ENCODE measurements at places on chromosomes 3 and 15.

GRCh38 chr3:187293516-187294430, 2.2 kb upstream of the MASP1 start:
- DNase-seq: peak; percentile 40

DNA sequence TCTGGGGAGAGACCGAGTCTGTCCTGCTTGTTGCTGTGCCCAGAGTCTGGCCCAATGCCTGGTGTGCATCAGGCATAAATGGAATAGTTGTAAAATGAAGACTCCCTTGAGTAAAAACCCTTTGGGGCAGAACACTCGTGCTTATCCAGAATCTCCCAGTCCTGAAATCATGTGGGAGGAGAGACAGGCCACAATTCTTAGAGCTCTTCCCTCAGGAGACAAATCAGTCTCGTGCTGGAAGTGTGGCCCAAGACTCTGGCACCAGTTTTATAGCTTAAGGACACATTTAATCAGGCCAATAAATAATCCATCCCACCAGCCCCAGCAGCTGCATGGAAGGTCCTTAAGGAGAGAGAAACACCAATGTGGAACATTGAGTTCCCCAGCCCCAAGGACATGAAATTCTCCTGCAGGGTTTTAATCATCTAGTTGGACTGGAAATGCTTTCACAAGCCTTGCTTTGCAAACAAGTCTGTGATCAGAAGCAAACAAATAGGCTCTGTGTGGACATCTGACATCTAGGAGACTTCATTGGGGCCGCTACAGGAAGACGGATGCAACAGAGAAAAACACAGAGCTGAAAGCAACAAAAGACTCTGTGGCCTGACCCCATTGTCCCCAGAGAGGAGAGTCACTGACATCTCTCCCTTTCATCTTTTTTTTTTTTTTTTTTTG, 70.4 kb downstream of the LSM3 start:
- DNase-seq: no peak

- no peak for DNase-seq
Observed at GRCh38 chr3:30648670-30649357, 42.4 kb downstream of the TGFBR2 start.

- no peak for DNase-seq
Observed at GRCh38 chr3:3634326-3634725, 164.9 kb upstream of the LRRN1 start.

DNA sequence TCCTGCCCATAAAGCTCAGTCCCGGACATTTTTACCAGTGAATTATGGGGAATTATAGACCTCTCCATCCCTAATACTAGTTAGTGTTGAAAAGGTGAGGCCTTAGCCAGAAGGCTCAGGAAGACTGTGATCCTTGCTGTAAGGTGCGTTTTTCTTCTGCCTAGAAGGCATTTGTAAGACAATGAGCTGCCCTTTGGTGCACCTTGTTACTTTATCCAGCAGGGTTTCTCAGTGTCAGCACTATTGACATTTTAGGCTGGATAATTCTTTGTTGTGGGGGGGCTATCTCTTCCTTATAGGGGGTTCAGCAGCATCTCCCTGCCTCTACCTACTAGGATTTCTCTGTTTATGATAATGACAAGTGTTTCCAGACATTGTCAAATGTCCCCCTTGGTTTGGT, 108.1 kb upstream of the ABHD17C start:
- no peak for DNase-seq

DNA sequence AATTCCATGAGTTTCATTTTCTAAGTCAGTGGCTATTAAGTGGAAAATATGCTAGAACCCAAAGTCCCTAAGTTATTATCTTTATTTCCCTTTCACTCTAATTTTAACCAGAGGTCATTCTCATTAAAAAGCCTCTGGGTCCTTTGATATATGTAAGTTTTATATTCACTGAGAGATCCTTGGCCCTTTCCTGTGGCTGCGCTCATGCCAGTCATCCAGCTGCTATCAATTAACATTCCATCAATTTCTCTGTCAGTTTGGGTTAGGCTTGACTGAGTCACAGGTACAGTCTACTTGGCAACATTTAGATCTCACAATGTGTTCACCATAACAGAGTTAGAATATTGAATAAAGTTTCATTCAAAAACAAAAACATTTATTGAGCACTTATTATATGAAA, 58.0 kb upstream of the FBN1 start:
- DNase-seq: no peak

Measured in inflammatory macrophage treated with lipopolysaccharide for 4 hours (primary cell).